ENCODE measurements at places on chromosomes 7 and 10.

DNA sequence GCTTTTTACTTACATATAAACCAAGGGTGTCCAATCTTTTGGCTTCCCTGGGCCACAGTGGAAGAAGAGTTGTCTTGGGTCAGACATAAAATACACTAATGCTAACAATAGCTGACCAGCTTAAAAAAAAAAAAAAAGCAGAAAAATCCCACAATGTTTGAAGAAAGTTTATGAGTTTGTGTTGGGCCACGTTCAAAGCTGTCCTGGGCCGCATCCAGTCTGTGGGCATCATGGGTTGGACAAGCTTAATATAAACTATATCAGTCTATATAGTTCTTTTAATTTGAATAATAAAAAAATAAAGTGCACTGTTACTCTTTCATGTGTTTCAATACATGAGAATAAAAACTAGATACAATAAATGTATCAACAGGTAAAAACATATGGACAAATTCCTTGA lies 179.9 kb downstream of the DNAJC1 start:
- DNase-seq: no peak

GRCh38 chr7:51034521-51035264 lies 252.0 kb upstream of the GRB10 start:
- no peak for DNase-seq

DNA sequence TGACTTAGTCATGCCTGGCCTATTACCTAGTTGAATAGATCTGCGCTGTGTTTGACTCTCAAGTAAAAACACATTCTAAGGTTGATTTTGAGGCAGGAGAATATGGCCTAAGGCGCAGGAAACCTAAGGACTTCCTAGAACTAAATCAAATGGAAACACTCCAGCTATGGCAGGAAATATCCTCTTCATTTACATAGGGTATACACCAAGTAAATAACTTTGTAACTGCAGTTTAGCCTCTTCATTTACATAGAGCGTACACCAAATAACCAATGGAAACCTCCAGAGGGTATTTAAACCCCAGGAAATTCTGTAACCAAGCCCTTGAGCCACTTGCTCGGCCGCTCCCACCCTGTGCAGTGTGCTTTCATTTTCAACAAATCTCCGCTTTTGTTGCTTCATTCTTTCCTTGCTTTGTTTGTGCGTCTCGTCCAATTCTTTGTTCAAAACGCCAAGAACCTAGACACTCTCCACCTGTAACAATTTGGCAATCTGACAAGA lies 35.6 kb upstream of the XRCC2 start:
- no peak for DNase-seq

GRCh38 chr10:91711885-91712680 lies 79.2 kb upstream of the PPP1R3C start:
- no peak for DNase-seq

GRCh38 chr10:29784175-29784773 lies 149.5 kb upstream of the SVIL start:
- DNase-seq: no peak

DNA sequence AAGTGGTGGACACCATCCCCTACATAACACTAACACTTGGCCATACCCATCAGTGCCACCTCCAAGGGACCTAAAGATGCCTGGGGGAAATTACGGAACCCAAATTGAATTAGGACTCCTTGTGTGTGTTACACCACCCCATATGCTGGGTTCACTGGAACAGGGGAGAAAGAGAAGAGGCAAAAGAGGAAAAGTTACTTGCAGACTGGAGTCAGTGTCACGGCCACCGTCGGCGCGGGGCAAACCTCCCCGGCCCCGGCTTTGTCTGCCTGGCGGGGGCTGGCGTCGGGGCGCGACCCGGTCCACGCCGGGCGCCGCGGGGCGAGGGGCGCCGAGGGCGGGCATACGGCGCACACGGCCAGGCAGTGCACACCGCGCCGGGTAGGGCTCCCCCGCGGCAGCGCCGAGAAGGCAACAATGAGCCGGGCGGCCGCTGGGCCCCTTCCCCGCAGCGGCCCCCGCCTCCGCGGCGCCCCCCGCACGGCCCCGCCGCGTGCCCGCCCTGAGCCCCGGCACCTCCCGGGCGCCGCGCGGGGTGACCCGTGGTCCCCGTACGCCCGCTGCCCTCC lies 171.1 kb downstream of the FAM107B start:
- no peak for DNase-seq

- DNase-seq: no peak
These were observed 174.1 kb upstream of the BET1 start for GRCh38 chr7:94178230-94178629.

DNA sequence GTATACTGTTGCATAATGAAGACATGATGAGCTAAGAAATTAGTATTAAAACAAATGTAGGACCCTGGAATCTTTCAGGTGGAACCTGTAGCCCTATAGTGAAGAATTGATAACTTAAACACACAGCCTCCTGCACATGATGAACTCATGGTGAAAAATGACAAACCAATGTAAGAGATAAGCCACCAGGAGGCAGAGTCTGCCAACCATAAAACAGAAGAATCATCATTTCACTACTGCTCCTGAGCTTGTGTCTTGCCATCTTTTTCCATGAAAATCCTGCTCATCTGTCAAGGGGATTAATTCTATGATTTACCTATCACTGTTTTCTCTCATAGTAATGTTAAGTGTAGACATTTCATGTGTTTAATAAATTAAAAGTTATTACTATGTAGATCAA lies 363.9 kb downstream of the MALRD1 start:
- no peak for DNase-seq

DNA sequence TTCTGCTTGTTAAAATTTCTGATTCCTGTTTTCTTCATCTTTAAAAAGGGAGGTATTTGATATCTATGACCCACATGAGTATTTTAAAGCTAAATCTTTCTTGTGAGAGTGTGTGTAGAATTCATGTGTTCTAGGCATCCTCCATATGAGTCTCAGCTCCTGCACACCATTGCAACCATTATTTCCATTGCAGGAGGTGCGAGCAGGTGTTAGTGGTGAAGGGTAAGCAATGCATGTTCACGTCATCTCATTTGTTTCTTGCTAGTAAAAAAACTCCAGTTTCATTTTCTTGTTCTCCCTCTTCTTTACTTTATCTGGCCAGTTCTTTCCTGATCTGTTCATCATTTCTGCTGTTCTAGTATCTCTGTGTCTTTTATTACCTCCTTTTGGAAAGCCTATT lies 100.5 kb downstream of the ADRA2A start:
- no peak for DNase-seq

DNA sequence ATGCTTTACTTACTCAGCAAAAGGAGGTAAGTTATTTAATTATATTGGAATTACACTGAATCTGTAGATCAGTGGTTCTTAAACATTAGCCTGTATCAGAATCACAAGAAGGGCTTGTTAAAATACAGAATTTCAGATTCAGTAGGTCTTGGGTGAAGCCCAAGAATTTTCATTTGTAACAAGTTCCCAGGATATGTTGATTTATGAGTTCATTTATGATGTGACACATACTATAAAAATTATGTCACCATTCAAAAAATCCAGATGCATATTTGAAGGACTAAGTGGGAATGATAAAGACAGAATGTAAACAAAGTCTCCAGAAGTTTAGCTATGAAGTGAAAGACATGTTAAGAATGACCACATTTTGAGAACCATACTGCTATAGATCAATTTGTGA lies 52.3 kb downstream of the HECTD2 start:
- DNase-seq: no peak

DNA sequence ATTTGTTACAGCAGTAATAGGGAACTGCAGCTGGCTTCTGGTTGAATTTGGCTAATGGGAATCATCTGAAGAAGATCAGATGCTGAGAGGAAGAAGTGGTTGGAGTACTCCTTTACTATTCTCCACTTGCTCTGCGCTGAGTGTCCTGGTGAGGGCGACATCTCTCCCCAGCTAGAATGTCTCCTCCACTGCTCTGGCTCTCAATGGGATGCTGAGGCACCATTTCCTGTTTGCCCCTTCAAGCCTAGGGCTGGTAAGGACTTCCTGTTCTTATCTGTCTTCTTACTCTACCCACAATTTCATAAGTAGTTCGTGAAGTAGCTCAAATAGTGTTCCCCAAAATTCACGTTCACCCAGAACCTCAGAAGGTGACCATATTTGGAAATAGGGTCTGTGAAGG lies 43.2 kb upstream of the TES start:
- DNase-seq: no peak

GRCh38 chr7:47710201-47710935 lies 128.5 kb upstream of the TNS3 start:
- DNase-seq: no peak

DNA sequence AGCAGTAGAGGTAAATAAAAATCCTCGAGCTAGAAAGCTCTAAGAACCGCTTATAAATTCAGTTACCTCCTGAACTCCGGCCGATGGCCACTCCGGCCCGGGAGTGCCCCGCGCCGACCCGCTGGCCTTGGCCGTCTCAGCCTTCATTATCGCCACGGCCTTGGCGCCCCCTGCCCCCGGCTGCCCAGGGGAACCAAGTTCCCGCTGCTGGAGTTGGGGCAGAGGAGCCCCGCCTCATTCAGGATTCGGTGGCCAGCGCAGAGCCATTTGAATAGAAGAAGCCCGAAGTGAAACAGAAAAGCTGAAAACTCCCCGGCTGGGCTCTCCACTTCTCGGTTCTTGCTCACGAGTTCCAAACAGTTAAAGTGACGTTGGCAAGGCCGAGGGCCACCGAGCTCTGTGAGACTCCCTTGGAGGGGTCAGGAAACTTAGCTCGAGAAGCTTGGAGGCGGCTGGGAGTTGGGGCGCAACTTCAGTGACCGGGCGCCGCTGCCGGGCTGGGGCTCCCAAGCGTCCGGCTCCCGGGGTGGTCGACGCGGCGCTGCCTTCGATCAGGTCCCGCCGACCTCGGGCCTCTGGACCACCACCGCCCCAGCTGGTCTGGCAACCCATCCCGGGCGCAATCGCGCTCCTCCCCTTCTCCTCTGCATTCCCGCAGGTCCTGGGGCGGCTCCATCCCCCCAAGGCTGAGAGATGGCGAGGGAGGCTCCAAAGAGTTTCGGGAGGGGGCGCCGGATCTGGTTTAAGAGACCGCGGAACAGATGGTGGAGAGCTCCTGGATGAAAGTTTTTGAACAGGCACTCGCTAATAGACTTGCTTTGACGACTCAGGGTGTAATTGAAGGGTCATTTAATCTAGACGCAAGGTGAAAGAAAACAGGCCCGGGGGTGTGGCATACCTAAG lies 5.8 kb upstream of the FEZF1 start:
- DNase-seq: no peak

- DNase-seq: no peak
These were observed 77.4 kb upstream of the C1GALT1 start for GRCh38 chr7:7104971-7105370.

- peak; percentile 26 for DNase-seq
These were observed 687 bp downstream of the EPDR1 start for GRCh38 chr7:37920849-37921805.

- no peak for DNase-seq
These were observed 115.9 kb downstream of the TCERG1L start for GRCh38 chr10:131195558-131196159.

- DNase-seq: no peak
These were observed 11.9 kb downstream of the LRRC4 start for GRCh38 chr7:128019288-128019687.

DNA sequence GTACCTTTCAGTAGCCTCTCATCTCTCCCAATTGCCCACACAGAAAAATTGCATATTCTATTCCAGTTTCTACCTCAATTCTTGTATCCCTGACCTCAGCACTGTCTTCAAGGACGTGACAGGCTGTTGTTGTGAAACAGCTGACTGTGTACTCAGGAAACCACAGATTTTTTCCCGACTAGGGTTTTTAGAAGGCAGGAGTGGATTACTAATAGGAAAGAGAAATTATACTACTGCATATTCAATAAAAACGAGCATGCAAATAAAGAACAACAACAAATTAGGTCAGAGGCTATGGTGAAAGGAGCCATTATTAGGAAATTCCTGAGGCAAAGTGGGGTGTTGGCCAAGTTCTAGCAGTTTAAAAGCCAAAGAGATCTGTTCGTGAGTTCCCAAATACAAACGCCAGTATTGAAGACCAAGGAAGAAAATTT lies 93.4 kb downstream of the DOCK4 start:
- no peak for DNase-seq

- no peak for DNase-seq
These were observed 729.3 kb upstream of the AUTS2 start for GRCh38 chr7:68868978-68869377.

- peak; percentile 8 for DNase-seq
These were observed 41.4 kb upstream of the IKZF1 start for GRCh38 chr7:50262916-50263690.

DNA sequence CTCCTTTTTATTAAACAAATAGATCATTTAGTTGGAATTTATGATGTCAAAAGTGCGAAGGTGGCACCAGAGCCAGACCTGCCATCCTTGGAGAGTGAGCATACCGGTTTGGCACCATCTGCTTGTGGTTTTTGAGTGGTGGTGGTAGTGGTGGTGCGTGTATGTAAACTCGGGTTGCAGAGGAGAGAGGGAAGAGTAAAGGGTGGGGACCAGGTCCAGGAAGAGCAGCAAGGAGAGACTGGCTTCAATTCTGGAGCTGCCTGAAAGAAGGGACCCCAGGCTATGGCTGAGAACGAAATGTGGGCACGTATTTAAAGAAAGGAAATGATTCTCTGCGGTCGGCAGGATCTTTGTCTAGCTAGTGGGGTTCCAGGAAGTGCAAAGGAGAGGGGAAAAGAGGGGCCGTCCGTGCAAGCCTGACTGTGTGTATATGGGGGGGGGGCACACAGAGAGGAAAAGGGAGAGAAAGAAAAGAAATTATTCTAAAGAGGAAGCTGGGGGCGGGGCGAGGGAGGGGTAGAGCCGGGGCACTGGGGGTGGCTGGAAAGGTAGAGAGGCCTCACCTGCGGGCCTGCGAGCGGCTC lies 448 bp upstream of the GOLGA7B start:
- peak; percentile 96 for DNase-seq

- peak; percentile 46 for DNase-seq
These were observed 270.4 kb downstream of the HGF start for GRCh38 chr7:81499262-81500116.

DNA sequence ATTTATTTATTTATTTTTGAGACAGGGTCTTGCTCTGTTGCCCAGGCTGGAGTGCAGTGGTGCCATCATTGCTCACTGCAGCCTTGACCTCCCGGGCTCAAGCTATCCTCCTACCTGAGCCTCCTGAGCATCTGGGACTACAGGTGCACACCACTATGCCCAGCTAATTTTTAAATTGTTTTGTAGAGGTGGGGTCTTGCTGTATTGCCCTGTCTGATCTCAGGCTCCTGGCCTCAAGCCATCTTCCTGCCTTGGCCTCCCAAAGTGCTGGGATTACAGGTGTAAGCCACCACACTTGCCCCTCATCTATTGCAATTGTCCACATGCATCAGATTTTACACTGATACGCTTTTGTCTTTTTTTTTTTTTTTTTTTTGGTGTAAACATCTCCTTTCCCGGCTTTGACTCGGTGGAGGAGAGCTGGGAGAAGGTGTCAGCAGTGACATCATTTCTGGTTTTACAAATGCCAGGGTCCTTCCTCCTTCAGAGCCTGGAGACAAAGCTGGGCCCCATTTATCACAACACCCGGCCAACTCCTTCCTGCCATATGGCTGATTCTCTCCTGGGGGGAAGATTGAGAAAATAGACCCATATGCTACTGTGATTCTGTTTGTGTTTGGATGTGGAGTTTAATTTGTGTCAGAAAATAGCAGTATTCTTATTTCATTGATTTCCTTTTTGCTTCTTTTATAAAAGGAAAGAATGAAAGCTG lies 61.3 kb downstream of the GALNT17 start:
- no peak for DNase-seq

GRCh38 chr7:129307592-129307991 lies 82.8 kb downstream of the AHCYL2 start:
- DNase-seq: no peak

Measured in DMS153 (cell line).